ENCODE measurements at places on chromosomes 3 and 15.

- DNase-seq, result peak; percentile 27
These were observed 653 bp upstream of the MFSD1 start for GRCh38 chr3:158801201-158801600.

DNA sequence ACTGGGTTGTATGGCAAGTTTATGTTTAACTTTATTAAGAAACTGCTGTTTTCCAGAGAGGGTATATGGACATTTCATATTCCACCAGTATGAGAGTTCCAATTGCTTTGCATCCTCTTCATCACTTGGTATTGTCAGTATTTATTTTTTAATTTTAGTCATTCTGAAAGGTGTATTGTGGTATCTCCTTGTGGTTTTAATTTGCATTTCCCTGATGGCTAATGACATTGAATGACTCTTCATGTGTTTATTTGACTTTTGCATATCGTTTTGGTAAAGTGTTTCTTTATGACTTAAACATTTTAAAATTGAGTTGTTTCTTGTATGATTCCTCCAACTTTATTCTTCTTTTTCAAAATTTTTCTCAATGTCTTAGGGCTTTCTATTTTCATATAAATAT is 44.4 kb downstream of the IL1RAP start:
- DNase-seq, result no peak

DNA sequence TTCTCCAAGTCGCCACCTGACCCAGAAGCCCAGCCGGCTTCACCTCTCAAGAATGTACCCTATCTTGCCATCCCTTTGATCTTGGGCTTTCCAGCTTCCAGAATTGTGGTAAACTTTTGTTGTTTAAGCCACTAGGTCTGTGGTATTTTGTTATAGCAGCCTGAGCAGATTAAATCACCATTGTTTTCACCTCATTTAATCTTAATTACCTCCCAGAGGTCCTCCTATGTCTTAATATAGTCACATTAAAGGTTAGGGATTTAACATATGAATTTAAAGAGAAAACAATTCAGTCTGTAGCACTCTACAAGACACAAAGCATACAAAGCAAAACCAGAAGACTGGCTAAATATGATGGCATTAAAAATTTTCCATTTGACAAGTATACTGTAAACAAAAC is 123.4 kb upstream of the CADM2 start:
- DNase-seq, result no peak

DNA sequence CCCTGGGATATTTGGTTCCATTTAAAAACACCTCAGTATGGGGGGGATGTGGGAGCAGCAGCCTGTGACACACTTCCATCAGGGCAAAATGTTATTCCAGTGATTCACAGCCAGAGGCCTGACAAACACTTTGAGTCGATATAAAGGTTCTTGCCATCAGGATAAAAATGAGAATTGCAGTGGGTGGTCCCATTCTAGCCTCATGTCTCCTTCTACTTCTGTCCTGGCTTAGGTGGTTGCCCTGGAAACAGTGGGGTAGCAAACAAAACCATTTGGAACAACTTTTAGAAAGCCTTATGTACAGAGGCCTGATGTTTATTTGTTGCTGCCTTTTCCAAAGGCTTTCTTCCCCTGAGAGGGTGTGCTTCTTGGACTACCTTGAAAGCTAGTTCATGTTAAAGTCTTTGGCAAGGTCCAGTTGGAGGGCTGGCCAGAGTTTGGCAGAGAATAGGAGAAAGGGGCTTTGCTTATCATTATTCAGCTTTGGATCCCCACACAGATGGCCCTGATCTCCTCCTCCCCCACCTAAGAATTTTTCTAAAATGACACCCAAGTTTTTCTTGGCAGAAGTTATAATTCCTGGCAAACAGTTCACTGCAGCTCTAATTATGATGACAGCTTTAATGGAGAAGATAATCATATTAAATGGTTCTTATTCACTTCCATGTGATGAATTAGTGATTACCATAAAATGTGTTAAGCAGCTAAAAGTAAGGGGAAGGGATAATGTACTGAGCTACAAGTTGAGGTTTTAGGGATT is 84.2 kb upstream of the ZNF280D start:
- DNase-seq, result peak; percentile 45

DNA sequence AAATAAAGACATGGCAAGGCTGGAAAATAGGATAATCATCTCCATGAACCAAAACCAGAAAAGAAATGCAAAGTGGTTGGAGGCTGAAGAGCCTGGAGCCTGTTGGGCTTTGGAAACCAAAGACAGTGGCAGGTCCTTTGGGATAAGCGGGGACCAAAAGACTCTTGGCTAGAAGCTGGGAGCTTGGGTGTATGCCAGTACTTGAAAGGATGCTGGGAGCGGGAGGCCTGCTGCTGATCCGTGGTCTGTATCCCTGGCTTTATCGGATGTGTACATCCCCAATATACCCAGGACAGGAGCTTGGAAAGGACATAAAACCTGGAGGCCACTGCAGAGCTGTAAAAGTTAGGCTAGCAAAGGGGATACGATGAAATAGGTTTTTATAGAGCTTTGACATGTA is 1.3 kb upstream of the CHRNB4 start:
- DNase-seq, result no peak

- DNase-seq, result no peak
These were observed 39.3 kb downstream of the FBLN2 start for GRCh38 chr3:13588221-13588701.

- DNase-seq, result no peak
These were observed 28.8 kb upstream of the PYDC2 start for GRCh38 chr3:191432162-191432561.

DNA sequence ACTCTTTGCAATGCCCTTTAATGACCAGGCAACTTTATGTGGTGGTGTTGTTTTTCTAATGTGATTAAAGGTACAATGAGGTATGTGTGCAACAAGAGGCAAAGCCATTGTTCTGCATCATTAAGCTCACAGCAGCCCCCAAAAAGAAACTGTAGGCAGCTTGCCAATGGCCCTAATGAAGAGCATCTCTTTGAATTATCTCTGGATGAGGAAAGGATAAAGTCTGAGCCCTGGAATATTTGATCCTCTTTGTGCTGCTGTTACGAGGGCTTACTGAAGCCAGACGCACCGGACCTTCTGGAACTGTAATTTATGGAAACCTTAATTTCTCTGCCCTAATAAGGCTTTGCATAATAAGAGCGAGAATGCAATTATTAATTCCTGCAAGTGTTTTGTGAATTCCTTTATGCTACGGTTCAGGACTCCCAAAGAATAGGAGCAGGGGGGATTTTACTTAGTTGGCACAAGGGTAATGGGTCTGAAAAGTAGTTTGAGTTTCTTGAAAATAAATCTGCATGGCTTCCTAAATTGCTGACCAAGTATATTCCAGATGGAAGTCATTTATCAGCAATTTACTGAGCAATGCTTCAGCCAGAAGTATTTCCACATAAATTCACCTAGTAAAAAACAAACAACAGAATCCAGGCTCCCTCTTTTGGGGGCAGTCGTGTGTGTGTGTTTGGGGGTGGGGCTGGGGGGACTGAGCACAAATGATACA is 193.4 kb downstream of the PDZRN3 start:
- no peak for DNase-seq

DNA sequence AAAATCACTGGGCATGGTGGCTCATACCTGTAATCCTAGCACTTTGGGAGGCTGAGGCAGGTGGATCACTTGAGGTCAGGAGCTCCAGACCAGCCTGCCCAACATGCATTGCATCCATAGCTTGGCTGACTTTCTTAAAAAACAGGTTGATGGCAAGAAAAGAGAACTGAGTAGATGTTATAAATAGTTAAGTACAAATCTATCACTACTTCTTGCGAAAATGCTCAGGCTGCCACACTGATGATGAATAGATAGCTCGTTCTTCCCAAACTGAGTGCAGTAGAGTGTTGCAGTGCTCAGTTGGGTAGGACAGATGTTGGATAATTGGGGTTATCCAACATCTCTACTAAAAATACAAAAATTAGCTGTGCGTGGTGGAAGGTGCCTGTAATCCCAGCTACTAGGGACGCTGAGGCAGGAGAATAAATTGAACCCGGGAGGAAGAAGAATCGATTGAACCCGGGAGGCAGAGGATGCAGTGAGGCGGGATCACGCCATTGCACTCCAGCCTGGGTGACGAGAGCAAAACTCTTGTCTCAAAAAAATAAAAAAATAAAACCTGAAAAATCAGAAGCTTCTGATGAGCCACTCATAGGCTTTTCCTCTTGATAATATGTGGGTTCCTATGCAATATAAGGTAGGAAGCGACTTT is 1.2 kb downstream of the BTLA start:
- DNase-seq, result no peak

GRCh38 chr3:112084980-112085705 is 1.0 kb upstream of the C3orf52 start:
- DNase-seq, result no peak

DNA sequence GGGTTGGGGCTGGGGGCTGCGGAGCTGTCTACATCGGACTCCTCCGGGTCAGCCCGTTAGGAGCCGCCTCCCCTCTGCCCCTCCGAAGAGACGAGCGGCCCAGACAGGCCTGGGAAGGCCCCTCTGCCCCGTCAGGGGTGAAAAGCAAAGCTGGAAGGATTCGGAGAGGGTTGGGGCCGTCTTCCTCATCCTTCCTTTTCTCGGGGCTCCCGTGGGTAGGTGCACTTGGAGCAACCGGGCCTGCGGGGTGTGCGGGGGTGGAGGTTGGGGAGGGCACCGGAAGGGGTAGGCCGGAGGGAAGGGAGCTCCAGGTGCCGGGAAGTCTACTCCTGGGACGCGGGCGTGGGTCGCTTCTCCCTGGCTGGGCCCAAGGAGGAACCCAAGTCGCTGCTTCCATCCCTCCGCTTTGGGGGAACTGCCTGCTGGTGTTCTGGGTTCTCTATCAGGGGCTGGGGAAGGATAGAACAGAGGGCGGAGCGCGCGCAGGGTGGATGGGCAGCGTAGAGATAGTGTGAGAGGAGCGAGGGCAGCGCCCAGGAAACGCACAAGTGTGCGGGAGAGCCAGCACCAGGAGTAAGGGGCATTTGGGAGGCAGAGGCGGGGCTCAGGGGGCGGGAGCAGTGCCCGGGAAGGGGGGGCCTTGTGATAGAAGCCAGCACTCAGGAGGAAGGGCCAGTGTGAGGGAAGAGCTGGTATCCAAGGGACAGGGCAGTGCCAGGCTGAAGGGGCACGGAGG is 590 bp downstream of the POLR2H start:
- DNase-seq, result peak; percentile 47

DNA sequence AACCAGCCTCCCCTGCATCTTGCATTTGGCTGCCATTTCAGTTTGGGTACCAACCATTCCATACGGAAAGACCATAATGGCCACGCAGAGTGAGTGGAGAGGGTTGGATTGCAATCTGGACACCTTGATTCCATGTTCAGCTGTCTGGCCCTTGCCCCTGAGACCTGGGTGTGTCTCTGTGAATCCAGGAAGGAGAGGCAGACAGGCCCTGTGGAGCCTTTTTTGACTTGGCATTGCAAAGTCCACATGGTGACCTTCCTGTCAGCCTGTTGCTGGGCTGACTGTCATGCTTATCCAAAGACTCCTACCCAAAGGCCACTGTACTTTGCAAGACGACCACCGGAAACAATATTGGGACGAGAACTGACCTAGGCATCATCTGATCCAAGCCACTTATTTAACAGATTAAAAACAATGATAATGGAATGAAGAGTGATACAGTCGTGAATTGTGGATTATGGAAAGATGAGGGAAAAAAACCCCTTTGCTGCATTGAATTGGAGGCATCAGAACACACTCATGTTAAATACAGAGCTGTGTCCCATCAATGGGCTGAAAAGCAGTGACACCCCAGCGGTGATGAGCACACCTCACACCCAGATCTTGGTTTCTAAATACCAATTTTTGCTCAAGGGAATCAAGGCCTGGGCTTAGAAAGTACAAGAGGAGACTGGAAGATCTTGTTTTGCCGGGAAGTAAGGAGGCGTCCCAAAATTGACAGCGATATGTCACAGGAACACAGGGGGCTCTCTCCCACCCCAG is 86.0 kb downstream of the LRRK1 start:
- no peak for DNase-seq

- DNase-seq, result no peak
These were observed 12.5 kb downstream of the EID1 start for GRCh38 chr15:48890375-48890972.

GRCh38 chr3:121648219-121648958 is 12.3 kb downstream of the HCLS1 start:
- no peak for DNase-seq

DNA sequence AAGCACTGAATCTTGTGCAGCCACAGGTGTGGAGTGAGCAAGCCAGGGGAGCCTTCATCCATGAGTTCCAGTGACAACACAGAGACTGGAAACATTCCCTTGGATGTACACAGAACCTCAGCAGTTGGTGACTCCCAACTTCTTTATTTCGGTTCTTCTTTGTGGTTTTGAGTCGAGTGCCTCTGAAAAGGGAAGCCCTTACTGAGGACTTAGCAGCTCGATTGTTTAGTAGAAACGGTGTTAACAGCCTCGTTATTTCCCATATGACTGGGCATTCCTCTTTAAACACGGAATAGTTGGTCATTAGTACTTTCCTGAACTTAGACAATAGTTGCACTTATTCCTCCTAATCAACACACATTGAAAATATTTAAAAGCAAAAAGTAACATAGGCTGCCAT is 7.7 kb downstream of the SLCO3A1 start:
- DNase-seq, result no peak

DNA sequence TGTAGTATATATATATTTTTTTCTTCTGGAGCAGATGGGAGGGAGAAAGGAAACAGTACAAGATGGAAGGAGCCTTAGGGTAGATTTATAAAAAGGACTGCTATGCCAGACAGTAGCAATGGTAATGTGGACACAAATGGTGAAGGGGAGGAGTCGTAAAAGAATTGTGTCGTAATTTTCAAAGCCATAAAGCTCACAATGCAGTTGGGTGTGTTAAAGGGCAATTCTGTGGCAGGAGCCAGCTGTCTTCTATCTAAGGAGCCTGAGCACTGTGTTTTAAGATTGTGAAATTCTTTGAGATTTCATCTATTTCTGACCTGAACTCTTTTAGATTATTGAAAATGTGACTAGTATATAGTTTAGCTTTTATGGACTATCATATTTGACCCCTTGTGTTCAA is 58.9 kb downstream of the CNOT10 start:
- DNase-seq, result peak; percentile 65

DNA sequence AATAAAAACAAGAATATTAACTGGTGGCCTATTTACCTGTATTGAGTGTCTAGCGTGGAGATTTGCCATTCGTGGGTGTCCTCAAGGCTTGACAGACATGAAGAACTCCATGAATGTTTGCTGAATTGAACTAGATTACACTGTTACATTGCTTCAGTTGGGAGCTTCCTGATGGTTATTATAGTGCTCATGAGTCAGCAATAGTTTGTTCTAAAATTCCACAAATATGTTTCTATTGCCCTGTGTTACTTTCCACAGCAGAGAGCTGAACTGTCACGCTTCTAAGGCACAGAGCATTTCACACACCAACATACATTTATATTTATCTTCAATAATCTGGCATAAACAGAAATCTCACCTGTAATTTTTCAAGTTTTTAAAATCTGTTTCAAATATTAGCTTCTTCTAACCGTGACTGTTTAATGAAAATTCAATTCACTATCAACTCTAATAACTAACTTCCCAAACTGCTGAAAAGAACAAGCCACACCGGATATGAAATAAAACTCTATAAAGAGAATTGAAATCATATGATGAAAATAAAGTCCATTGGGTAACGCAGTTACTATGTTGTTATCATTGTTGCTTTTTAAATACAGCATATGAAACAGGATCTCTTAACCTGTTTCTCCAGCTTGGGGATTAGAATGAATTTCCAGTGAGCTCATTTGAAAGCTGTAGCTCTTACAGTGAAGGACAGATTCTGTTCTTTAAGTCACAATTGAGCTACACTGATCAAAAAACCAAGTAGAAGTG is 61.2 kb upstream of the MCF2L2 start:
- peak; percentile 62 for DNase-seq

GRCh38 chr15:50418041-50418583 is 6.1 kb upstream of the USP8 start:
- peak; percentile 17 for DNase-seq

GRCh38 chr3:194395212-194395611 is 3.9 kb downstream of the GP5 start:
- DNase-seq, result no peak

All from AG10803 (cell line).